ENCODE measurements at places on chromosomes 5 and 9.

DNA sequence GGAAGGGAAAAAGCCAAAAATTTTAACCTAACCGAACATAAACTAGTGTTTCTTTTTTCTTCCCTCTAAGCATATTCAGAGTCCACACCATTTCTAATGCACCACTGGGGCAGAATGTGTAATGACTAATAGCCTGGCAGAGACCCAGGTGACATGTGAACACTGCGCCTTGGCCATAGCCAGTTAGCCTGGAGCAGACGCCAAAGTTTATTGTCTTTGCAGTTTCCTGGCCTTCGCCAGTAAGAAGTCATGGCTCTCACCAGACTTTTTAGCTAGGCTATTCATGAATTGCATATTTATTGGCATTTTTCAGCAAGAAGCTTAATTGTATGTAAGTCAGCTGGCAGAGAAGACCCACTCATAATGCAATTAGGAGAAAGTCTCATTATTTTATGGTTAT, 182.8 kb upstream of the SLC27A6 start:
- no peak for DNase-seq

DNA sequence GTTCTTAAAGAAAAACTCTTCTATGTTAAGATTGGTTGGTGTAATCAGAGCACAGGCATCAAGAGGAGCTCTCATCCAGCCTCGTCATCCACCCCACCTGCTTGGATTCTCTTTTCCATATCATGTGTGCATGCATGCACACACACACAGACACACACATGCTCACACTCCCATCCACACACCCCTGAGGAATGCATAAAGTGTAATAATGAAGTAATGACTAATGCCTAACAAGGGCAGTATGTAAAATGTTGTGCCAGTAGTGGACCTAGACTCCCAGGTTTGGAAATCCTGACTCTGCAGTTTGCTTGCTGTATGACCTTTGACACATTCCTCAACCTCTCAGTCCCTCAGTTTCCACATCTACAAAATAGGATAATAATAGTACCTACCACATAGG, 280.0 kb upstream of the ANKRD55 start:
- no peak for DNase-seq

- DNase-seq: no peak
Observed at GRCh38 chr5:113145757-113146387, 169.3 kb downstream of the DCP2 start.

DNA sequence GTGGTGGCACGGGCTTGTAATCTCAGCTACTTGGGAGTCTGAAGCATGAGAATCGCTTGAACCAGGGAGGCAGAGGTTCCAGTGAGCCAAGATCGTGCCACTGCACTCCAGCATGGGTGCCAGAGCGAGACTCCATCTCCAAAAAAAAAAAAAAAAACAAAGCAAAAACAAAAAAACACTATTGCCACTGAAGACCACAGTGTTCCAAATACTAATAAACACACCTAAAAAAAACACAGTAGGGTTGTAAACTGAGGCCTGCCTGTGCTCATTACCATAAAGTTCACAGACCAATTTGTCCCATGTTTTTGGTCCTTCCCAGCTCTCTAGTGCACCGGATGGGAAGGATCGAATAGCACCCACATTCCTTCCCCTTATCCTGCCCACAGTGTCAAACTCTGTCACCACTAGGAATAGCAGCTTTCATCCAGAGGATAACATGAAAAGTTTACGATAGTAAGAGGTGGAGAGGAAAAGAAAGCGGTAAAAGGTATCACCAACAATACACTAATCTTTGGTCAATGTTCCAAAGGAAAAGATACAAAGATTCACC, 49.2 kb downstream of the MYO10 start:
- DNase-seq: no peak

DNA sequence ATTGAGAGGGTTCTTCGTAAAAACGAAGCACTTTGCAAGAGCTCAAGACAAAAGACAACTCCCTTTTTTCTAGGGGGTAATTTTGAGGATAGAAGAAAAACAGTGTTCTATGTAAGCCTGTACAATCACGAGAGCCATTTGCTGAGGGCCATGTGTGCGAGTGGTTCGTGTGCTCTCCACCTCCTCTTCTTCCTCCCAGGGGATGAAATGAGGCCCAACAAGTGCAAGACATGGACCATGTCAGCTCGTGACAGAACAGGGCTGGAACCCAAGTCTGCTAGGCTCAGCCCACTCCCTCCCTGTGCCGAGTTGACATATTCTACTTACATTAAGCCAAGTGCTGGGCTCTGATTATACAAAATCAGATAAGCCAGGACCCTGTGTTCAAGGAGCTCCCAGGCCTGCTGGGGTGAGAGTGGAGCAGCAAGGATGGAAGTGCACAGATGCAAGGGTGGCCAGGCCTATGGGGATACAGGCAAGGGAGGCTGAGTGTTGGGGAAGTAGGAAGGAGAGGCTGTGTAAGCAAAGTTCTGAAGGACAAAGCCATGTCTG, 97.9 kb upstream of the MSX2 start:
- no peak for DNase-seq

GRCh38 chr5:36613771-36614656, 7.6 kb downstream of the SLC1A3 start:
- DNase-seq: no peak

DNA sequence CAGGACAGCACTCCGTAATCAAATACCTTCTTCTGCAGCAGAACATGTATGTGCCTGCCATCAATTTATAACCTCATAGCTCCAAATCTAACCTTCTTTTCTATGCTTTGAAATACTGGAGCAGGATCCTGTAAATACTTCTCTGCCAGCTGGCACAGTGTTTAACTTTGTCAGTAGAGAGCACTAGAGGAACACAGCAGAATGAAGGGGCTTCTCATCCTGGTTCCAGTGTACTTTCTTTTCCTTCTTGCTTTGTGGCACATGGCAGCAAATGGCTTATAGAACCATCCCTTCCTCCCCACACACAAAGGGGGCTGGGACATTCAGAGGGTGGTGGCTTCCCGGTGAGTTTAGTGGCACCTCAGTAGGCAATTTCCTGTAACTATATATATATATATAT, 3.8 kb upstream of the FBXW11 start:
- DNase-seq: no peak

DNA sequence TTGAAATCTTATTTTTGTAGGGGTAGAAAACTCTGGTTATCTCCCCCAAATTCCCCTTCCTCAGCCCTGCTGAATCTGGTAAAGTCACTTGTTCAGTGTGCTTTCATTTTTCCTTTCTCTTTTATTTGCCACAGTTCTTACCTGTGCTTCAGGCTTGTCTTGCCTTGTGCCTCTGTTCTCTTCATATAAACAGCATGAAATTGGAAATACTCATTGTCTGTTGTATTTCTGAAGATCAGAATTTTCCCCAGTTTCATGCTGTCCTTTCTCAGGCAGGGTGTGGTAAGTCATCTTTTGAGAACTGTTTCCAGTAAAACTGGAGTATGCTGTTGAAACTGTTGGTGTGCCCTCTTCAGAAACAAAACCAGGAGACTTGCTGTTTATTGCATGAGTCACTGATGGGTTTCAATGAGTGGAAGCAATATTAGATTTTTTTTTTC, 7.0 kb downstream of the PAM start:
- no peak for DNase-seq

DNA sequence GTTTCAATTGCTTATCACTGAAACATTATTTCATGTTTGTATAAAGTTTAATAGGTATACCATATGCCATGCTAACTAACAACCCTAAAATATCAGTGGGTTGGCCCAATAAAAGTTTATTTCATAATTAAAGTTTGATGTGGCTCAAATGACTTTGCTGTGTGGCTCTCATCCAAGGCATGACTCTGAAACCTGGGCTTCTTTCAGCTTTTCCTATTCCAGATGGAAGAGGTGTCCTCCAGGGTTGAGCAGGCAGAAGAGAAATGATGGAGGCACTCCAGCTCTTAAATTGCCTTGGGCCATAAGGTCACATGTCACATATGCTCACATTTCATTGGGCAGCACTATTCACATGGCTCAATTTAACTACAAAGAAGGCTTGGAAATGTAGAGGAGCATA, 101.9 kb downstream of the MACIR start:
- no peak for DNase-seq

DNA sequence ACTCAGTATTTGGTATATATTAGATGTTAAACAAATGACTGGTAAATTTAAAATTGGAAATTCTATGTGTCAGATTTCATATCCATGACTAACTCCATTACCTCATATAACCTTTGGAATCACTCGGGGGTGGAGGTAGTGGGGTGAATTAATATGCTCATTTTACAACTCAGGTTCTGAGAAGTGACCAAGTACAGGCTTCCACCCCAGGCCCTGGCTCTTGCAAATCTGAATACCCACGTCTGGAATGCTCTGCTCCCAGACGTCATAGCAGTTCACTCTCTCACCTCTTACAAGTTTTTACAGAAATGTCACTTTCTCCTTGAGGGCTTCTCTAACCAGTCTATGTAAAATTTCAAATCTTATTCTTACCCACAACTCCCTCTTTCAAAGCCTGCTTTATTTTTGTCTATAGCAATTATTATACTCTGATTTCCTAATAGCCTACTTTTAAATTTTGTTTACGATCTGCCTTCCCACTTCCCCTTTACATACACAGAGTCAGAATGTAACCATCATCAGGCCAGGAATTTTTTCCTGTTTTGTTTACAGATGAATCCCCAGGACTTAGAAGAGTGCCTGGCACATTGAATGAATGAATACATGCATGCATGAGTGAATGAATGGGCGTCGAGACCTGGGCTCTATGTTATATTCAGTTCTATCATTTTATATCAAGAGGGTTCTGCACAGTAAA, 134.1 kb upstream of the IFNE start:
- DNase-seq: no peak

GRCh38 chr5:78597068-78597973, 51.3 kb downstream of the LHFPL2 start:
- no peak for DNase-seq

GRCh38 chr5:168613996-168614395, 34.8 kb upstream of the PANK3 start:
- no peak for DNase-seq

DNA sequence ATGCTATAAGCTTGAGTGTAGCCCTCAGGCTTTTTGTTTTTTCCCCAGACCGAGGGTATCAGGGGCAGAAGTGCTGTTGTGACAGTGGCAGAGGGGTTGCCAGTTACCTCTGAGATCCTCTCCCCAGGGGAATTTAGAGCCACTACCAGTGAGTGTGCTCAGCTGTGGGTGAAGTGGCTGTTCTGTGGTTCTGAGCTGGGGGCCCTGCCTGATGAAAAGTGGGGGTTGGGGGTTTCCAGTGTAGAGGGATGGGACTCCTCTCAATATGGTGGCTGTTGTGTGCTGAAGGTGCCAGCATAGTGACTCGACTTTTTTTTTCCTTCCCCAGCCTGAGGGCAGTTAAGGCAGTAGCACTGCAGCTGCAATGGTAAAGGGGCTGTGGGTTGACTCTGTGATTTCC, 506.7 kb downstream of the TMEM232 start:
- DNase-seq: no peak

GRCh38 chr5:178341091-178341850, 108.7 kb upstream of the PHYKPL start:
- DNase-seq: no peak

GRCh38 chr5:87746891-87747377, 334.2 kb upstream of the CCNH start:
- DNase-seq: no peak

GRCh38 chr9:130933114-130934046, 5.7 kb downstream of the FIBCD1 start:
- DNase-seq: no peak

- DNase-seq: no peak
Observed at GRCh38 chr9:104868687-104869404, 59.1 kb downstream of the ABCA1 start.
